ENCODE measurements at places on chromosomes 16 and 17.
A peak's percentile ranks its signal among the peaks of the same experiment; 100 is the strongest.

DNA sequence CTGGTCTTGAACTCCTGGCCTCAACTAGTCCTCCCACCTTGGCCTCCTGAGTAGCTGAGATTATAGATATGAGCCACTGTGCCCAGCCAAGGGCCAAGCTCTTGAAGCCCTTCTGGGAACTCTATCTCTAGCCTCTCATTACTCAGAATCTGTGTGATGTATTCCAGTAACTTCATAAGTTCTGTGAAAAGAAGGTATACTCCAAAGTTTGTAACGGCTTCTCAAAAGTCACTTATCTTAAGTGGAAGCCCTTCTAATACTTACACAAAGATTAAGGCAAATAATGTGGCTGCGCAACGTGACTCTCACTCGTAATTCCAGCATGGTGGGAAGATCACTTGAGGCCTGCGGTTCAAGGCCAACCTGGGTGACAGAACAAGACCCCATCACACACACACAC is 19.1 kb upstream of the ATP6V0C start:
- DNase-seq = no peak

- no peak for DNase-seq
Observed at GRCh38 chr17:29958947-29959657, 17.7 kb downstream of the EFCAB5 start.

DNA sequence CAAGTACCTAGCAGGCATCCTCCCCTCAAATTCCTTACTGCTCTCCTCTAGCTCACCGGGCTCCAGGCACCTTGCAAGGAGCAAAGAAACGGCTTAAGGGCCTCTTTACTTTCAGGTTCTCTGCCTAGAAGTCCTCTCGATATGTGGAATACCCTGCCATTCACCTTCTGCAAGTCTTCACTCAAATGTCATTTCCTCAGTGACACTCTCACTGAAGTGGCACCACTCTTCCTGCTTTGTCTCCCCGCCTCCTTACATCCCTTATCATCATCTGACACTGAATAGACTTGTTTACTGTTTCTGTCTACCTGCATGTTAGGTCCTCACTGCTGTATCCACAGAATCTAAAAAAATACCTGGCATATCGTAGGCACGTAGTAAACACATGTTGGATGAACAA is 947 bp downstream of the SLC7A6OS start:
- no peak for DNase-seq

DNA sequence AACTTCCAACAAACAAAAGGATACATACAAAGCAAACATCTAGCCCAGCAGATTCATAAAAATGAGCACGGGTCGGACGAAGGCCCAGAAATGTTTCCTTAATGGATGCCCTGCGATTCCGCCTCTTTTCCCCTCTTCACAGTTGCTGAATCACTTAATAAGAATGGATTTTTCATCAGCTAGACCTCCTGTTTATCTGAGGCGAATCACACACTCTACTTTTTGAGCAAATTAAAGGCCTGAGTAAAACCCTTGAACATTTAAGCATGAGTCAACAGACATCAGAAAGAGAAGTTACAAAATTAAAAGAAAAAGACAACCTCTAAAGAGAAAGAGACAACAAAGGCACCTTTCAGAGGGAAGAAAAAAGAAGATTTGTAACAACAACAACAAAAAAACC is 44.7 kb downstream of the HS3ST3A1 start:
- no peak for DNase-seq

- DNase-seq = no peak
Observed at GRCh38 chr17:61331886-61332285, 67.8 kb upstream of the TBX2 start.

GRCh38 chr16:89194340-89195311 is 5.7 kb downstream of the SLC22A31 start:
- DNase-seq = no peak

DNA sequence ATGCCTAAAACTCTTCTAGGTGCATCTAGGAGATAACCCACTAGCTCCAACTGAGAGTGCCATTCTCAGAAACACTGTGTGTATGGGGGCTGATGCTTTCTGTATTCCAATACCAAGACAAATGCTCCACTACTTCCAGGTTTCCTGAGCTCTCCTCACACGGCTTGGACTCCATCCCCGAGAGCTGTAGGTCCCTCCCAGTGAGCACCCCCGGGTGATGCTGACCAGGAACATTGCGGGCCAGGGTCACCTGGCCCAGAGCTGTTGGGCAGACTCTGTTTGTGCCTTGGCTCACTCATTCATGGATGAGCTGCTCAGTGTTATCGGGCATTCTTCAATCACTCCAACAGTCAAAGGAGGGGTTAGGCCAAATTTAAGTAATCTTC is 7.0 kb downstream of the CUEDC1 start:
- DNase-seq = no peak

GRCh38 chr16:15772579-15773293 is 84.1 kb downstream of the MYH11 start:
- no peak for DNase-seq

DNA sequence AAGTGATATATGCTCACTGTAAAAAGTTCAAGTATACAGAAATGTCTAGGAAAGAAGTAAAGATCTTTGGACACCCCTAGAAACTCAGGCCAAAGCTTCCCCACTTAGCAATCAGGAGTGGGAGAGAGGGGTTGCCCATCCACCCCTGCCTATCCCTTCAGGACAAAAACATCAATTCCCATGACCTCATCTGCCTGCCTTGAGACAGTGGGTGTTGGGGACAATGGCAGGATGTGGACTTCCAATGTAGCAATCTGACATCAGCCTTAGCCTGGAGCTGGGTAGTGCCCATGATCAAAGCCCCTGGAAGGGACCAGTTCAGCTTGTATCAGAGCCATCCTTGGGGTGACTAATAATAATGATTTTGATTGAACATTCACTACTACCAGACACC is 18.1 kb downstream of the ITPRIPL2 start:
- DNase-seq = no peak

- peak; percentile 85 for DNase-seq
Observed at GRCh38 chr16:1002399-1003166, 21.0 kb downstream of the SOX8 start.

- no peak for DNase-seq
Observed at GRCh38 chr17:73909186-73909585, 264.9 kb upstream of the SDK2 start.

- DNase-seq = peak; percentile 93
Observed at GRCh38 chr17:61412143-61412859, 12.7 kb downstream of the TBX2 start.

DNA sequence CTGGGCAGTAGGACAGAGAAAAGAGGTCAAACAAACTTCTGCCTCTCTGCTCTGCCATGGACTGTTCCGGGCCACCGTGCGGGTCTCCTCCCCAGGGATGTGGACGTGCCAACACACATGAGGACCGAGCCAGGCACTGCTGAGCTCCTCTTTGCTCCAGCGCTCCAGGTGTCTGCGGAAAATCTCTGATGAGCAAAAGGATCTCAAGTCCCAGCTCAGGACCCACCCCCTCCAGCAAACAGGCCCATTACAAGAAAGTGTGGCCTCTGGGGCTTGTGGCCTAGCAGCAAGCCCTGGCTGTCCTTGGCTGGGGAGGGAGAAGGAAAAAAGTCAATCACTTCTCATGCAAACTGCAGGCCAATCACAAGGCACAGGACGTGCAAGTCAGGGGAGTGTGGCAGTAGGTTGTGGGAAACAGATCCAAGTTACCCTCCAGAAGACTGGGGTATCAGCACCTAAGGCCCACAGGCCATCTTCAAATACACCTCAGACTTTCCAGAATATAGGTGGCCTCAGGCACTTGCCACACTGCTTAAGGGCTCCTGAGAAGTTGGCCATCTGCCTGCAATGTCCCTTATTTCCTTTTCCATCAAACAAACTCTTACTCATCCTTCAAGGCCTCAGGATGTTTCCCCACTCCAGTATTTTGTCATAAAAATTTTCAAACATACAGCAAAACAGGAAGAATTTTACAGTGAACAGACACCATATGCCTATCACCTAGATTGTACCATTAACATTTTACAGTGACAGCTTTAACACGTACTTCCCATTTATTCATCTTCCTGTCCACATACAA is 36.0 kb upstream of the SREBF1 start:
- no peak for DNase-seq

DNA sequence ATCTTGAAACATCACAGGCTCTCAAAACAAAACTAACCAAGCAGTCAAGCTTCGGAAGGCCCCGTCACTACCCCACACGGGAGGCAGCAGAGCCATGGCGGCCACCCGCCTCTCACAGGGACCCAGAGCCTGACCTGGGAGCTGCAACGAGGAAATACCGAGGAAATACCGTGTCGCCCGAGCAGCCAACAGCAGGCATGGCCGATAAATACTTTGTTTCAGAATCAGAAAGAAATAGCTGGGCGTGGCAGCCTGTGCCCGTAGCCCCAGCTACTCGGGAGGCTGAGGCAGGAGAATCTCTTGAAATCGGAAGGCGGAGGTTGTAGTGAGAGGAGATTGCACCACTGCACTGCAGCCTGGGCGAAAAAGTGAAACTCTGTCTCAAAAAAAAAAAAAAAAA is 6.9 kb downstream of the LMF1 start:
- DNase-seq = no peak

GRCh38 chr16:89101303-89102040 is 7.8 kb downstream of the ACSF3 start:
- DNase-seq = peak; percentile 50

GRCh38 chr16:24116989-24117388 is 139.1 kb upstream of the CACNG3 start:
- no peak for DNase-seq

DNA sequence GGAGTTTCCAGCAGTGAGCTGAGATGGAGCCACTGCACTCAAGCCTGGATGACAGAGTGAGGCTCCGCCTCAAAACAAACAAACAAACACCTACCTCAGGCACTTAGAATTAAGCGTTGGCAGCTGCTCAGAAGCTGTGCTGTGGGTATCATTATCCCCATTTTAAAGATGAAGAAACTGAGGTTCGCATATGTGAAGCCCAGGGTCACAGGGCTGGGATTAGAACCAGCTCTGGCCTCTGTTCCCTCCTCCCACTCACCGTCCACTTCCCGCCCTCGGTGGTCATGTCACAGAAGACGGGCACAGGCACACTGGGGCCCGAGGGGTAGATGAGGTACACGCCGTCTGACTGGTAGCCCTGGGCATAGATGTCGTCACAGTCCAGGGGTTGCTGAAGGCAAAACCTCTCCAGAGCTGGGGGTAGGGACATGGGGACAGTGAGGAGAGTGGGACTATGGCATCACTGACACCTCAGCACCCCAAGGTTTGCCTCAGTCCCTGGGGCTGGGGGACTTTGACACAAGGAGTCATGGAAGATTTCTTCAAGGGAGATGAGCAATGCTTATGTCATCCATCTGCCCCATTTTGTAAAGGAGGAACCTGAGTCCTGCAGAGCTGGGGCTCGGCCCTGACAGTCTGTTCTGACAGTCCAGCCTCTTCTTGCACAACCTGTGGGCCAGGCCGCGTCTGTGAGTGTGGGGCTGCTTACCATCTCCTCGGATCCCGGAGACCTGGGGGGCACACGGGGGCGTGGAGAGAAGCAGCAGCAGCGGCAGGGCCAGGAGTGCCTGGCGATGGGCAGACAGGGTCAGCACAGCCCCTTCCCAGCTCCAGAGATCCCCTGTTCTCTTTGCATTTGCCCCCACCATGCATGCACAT is 700 bp downstream of the MFAP4 start:
- no peak for DNase-seq

- DNase-seq = no peak
Observed at GRCh38 chr17:79490530-79490929, 120.3 kb downstream of the RBFOX3 start.

DNA sequence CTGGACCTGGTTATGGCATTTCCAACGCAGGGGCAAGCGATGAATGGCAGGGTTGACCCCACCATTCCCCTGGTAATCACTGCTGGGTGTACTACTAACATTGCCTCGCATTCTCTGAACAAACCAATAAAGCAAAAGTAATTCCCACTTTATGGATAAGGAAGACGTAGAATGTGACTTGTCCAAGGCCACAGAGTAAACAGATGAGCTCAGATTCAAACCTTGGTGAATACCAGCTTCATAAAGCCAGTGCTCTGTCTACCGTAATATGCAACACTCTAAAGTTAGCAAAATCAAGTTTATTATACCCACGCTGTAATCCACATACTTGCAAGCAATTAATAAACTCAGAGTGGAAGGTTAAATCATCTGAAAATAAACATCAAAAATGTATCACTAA is 59.6 kb downstream of the ANKFY1 start:
- no peak for DNase-seq

DNA sequence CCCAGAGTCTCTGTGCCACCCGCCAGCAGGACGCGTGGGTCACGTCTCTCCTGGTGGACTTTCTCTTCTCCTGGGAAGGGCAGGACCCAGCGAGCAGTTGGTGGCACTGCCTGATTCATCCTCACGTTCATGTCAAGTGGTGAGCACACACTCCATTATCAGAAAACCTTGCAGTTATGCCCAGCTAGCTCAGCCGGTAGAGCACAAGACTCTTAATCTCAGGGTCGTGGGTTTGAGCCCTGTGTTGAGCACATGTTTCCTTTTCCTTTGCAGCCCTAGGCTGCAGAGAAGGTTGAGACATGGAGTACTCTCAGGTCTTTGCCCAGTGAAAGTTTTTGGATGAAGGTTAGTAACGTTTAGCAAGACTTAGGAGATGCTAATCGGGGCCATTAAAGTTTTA is 8.0 kb downstream of the OR1F1 start:
- DNase-seq = no peak

DNA sequence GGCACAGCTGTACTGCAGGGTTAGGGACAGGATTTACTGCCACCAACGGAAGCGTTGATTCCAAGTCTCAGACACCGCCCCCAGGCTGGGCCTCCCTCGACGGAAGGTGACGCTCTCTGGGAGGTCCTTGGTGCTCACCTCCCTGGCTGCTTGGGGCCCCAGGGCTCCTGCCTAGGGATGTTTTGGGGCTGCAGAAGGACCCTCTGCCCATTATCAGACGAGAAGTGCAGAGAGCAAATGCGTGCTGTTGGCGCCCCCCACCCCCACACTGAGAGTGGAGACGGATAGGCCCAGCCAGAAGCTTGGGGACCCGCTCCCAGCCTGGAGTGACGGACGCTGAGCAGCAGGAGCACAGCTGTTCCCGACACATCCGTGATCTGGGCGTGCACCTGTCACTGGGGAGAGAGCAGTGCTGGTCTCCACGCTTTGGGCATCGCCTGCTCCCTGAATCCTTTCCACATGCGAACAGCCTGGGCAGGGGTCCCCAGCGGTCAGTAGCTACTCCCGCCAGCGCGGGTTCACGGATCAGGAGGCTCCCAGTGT is 5.1 kb upstream of the SOX8 start:
- DNase-seq = no peak

DNA sequence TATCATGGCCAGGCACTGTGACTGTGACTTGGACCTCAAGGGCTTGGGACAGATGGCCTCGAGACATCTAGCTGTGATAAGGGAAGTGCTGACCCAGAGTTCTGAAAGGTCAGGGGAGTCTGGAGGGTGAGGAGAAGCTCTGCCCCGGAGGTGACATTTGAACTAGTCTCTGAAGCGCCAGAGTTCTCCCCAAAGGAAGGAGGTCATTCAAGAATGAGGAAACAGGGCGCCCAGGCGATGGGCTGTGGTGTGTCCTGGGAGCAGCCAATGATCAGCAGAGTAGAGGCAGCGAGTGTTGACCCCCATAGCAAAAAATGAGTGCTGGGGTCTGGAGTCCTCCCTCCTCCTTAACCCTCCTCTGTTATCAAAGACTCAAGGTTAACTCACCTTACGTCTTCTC is 4.9 kb downstream of the STARD3 start:
- no peak for DNase-seq
